ENCODE measurements at places on chromosomes 2 and 18. TPM values are rescaled to one million over a fixed set of nuclear protein-coding genes. Genes with fewer than 3 reads are reported as not detected.

LRRC30 gene
- total RNA-seq: not detected

SAG gene
- not detected for total RNA-seq

FBLN7 gene
- total RNA-seq: 0.99 TPM

GPAT2 gene
- 1.8 TPM for total RNA-seq

FAM110C gene
- total RNA-seq: not detected

GNAL gene
- total RNA-seq: 24.1 TPM

- peak; percentile 90 for DNase-seq
Observed at GRCh38 chr2:238459081-238459629, 32.4 kb downstream of the ASB1 start.

DNA sequence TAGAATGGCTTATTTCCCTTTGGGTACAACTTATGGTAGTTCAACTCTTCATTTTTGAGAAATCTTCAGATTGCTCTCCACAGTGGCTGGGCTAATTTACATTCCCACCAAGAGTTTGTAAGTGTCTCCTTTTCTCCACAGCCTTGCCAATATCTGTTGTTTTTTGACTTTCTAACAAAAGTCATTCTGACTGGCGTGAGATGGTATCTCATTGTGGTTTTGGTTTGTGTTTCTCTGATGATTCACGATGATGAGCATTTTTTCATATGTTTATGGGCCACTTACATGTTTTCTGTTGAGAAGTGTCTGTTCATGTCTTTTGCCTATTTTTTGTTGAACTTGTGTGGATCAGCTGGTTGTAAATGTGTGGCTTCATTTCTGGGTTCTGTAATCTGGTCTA, 871.0 kb downstream of the EPHA4 start:
- DNase-seq: no peak

DNA sequence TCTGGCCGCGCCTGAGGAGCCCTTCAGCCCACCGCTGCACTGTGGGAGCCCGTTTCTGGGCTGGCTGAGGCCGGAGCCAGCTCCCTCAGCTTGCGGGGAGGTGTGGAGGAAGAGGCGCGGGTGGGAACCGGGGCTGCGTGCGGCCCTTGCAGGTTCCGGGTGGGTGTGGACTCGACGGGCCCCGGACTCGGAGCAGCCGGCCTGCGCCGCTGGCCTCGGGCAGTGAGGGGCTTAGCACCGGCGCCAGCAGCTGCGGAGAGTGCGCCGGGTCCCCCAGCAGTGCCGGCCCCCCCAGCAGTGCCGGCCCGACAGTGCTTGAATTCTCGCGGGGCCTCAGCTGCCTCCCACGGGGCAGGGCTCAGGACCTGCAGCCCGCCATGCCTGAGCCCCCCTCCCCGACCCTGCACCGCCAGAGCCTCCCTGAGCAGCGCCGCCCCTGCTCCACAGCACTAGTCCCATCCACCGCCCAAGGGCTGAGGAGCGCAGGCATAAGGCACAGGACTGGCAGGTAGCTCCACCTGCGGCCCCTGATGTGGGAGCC, 534.2 kb downstream of the ZNF804A start:
- DNase-seq: peak; percentile 62

DNA sequence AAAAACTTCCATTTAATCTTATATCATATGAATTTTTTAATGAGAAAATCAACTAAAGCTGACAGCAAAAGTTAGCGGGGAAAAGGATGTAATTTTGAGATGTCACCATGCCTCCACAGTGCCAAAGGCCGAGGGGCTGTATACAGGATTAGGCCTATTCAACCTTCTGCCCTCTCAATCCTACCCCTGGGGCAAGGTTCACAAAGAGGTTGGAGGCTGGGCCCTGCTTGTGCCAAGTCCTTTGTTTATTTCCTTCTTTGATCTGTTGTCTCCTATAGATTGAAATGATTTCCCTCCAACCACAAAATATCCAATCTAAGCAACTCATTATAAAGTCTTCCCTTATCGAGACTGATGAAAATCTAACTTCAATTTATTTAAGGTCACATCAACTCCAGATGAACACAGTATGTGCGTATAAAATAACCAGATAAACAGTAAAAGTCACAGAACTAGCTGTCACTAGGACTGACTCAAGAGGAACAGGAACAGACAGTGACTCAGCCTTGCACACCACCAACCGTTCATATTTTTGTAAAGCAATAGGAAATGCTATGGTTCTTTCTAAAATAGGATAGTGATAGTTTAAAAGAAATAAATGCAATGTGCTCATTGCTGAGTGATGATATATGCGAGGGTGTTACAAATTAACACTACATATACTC, 95.8 kb downstream of the SLC25A12 start:
- DNase-seq: no peak

DNA sequence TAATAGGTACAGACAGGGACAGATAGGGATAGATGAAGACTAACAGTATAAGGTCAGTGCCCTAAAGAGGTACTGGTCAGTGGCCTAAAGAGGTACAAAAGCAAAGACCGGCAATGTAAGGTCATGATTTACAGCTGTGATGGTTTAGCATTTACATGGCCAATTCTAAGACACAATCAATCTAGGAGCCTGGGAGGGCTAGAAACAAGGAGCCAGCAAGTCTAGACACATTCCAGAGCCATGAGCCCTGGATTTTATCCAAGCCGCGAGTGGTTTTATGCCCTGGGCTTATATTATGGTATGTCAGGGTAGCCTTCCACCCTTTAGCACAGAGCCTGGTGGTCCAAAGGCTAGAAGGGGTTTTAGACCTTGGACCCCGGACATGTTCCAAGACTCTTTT, 124.2 kb downstream of the CBLN2 start:
- DNase-seq: no peak

Measured in sigmoid colon (tissue), 7 donors.